ENCODE measurements at places on chromosomes 7 and 10.
A peak's percentile ranks its signal among the peaks of the same experiment; 100 is the strongest.

DNA sequence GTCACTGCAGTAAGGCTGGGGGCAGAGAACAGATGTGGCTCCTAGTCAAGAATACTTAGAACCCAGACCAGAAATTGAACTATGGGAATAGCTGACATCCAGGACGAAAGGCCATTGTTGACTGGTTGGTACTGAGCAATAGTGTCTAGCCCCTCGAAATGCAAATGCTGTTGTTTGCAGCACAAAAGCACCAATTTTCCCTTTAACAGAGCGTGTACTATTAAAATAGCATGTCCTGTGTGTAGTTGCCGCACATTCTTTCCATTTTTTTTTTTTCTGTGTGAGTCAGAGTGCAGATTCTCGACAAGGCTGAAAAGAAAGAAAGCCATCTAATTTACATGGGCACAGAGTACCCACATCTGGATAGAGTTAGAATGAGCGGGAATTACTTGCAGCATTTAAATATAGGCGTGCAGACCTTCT is 302.4 kb downstream of the PTEN start:
- no peak for DNase-seq

DNA sequence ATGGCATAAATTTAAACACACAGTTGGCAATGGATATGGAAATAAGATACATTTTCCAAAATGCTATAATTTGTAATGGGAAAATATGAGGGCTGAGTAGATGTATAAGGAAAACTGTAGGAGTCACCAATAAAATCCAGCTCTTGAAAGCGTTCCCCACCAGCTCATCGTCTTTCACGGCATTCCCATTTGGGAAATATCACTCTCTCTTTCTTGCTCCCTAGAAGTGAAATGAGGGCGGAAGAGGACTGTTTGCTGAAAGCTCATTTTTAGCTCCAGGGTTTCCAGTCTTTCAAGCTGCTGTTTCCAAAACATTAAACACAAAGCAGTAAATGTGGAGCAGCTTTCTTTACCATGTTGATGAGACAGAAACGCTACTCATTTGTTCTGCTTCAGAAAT is 104.6 kb upstream of the SFMBT2 start:
- no peak for DNase-seq

DNA sequence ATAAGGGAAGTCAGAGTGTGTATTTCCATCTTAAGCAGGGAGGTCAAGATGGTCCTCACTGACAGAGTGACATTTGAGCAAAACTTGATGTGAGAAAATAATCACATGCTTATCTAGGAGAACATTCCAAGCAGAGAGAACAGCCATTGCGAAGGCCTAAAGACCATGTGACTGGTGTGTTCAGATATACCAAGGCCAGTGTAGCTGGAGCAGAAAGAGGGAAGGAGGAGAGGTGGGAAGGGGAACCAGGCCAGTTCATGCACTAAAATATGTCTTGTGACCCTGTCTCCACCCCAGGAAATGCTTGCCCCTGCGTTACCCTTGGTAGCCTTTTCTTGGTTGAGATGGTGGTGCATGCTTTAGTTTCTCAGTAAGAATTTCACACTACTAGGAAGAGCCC is 77.4 kb downstream of the CACNB2 start:
- no peak for DNase-seq

DNA sequence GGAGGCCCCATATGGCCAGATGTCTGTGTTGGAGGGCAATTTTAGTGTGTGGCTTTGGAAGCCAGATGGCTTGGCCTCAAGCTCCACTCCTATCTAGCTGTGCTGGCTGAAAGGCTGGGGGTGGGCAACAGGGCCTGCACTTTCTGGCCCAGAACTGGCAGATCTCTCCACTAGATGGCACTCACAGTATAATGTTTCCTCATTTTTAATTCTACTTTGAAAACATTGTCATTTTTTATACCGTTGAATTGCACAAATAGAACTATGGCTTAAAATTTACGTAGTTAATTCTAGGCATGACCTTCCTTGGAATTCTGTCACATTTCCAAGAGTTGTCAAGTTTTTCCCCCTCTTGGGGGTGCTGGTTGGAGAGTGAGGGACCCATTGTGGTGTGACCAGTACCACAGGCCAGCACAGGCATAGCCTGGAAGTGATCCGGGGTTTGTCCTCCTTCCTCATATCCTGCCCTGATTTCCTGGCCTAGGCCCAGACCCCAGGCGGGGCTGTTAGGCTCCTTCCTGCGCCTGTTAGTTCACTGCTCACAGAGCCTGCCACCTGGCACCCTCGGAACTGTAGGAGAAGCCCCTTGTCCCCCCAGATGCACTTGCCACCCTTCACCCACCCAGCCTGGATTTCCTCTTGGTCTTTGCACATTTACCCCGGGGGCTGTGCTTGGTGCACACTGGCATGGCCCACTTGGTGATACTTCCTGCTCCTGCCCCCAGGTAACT is 52.8 kb downstream of the ARHGAP22 start:
- DNase-seq = peak; percentile 44
